ENCODE measurements at places on chromosomes 12 and 14. TPM values are rescaled to one million over a fixed set of nuclear protein-coding genes. Genes with fewer than 3 reads are reported as not detected.

The KRT85 gene
- not detected for total RNA-seq

The RFLNA gene
- 0.69 TPM for total RNA-seq

The AKAP3 gene
- 0.06 TPM for total RNA-seq

The PCNX1 gene
- total RNA-seq: 15.0 TPM

The PLEKHD1 gene
- 0.07 TPM for total RNA-seq

The CAPZA3 gene
- not detected for total RNA-seq

The TAS2R8 gene
- not detected for total RNA-seq

The TPPP2 gene
- total RNA-seq: not detected

The DEPDC4 gene
- 1.0 TPM for total RNA-seq

The SLC39A9 gene
- 57.5 TPM for total RNA-seq

The RND1 gene
- total RNA-seq: 8.9 TPM

The MAP3K9 gene
- total RNA-seq: 16.7 TPM

GRCh38 chr12:95909871-95910270 lies 32.5 kb downstream of the CCDC38 start:
- DNase-seq: no peak

GRCh38 chr14:29236401-29236800 lies 469.8 kb downstream of the FOXG1 start:
- DNase-seq: no peak

DNA sequence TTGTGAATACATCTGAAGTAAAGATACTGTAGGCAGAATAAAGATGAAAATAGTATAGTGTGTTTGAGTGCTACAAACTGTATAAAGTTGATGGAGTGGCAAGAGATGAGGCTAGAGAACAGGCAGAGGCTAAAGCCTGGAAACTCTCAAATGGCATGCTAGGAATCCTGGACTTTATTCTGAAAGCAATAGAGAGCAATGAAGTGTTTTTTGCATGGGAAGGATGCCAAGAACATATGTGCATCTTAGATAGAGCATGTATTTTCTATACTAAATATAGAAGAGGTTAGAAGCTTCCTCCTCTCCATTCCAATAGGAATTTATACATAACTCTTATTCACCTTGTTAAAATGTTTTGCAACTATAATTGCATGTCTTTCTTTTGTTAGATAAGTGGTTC lies 86.3 kb upstream of the TMTC2 start:
- no peak for DNase-seq

DNA sequence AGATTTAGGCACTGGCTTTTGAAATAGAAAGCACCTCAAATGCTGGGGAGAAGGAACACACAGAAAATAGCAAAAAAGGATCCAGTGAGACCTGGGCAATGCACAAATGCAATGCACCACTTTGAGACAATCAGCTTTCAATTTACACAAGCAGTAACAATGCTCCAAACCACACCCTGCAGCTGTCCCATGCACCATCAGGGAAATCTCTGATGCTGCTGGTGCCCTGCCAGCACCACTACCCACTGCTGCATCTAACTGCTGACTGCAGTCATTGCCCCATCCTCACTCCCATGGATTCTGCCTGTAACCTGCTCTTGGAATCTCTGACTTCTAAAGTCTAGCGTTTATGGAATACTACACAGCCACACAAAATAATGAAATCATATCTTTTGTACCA lies 21.0 kb upstream of the HMGA2 start:
- no peak for DNase-seq

- DNase-seq: no peak
Observed at GRCh38 chr12:10358969-10359368, 30.9 kb downstream of the KLRK1 start.

GRCh38 chr14:100067481-100067880 lies 2.3 kb downstream of the EVL start:
- DNase-seq: no peak

- DNase-seq: no peak
Observed at GRCh38 chr14:63345826-63346225, 27.1 kb upstream of the GPHB5 start.

DNA sequence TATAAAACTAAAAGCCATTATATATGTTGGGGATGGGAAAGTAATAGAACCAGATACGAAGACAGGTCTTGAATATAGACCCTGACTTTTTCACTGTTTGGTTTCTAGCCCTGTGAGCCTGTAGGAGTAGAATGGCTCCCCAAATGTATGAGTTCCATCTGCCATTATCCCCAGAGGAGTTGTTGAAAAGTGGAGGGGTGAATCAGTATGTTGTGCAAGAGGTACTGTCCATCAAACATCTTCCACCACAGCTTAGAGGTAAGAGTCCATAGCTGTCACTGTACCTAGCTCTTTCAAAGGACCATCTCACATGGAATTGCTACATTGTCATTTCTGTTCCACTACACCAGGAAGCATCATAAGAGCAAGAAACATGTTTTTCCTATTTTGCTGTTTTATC lies 1.1 kb downstream of the NCAPD2 start:
- no peak for DNase-seq

GRCh38 chr12:55227643-55228042 lies 6.8 kb downstream of the OR10A7 start:
- no peak for DNase-seq

- DNase-seq: no peak
Observed at GRCh38 chr14:36363704-36364103, 43.3 kb upstream of the MBIP start.

DNA sequence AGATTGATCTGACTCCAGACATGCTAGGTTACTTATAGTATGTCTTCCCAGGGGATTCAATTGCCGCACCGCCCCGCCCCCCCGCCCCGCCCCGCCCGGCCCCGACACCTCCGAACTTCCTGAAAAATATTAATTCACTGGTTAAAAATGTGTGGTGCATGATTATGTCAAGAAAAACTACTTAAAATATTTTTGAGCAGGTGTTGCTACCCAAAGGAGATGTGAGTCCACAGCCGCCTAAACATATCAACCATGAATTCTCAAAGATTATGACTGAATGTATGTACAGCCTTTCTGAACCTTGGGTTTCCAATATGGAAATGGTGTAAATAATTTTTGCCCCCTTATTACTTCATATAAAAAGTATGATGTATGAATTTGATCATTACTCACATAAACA lies 2.7 kb upstream of the RIMKLB start:
- no peak for DNase-seq

DNA sequence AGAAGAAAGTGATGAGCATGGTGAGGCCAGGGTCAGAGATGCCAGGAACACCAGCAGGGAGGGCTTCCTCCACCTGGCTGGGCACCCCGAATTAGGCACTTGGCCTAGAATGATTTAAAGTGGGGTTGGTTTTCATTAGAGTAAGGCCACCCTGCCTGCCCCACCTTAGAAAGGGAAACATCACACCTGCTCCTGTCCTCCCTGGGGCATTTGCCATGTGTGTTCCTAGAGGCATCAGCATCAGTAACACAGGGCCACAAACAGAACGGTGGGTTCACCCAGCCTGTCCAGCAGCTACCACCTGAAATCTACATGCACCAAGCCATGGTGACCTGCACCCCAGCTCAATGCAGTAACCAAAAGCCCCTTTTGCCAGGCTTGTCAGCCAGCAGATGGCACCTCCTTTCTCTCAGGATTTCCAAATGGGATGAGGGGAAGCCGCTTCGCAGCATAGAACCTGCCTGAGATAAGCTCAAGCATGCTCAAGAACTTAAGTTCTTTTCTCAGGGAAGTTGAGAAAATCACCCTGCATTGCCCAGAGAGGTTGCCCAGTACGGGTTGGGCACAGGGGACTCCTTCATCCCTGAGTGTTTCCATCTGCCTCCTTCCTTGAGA lies 338.8 kb downstream of the DPF3 start:
- no peak for DNase-seq

- DNase-seq: no peak
Observed at GRCh38 chr12:113065126-113066007, 8.8 kb downstream of the DTX1 start.

GRCh38 chr12:15535352-15535781 lies 213.1 kb downstream of the PTPRO start:
- no peak for DNase-seq

GRCh38 chr12:108890208-108890607 lies 10.3 kb downstream of the DAO start:
- no peak for DNase-seq

DNA sequence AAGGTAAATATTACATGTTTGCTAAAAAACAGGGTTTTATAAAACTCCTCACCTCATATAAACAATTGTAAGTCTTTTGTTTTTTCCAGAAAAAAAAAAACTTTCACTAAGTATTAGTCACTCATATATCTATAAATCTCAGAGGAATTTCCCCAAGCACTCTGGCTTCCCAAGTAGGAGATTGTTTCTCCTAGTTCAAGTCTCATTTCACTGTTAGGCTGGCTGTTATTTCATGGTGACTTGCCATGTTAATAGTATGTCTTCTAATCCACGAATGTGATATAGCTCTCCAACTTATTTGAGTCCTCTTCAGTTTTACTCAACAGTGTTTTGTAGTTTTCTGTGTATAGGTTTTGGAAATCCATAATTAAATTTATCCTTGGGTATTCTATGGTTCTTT lies 61.6 kb downstream of the CAPZA3 start:
- DNase-seq: no peak

- no peak for DNase-seq
Observed at GRCh38 chr12:11753150-11753499, 103.7 kb downstream of the ETV6 start.

DNA sequence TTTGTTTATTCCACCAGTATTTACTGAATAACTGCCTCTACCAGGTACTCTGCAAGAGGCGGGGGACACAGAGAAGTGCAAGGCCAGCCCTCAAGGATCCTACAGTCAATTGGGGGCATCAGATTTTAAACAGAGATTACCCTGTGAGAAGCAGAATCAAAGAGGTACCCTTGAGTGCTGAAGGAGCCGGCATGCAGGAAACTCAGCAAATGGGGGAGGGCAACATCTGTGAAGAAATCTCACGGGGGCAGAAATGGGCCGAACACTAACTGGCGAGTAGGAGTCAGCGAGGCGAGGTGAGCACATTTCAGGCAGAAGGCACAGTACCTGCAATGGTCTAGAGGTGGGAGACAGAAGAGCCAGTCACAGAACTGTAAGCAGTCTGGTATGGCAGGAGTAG lies 9.0 kb downstream of the GALNT6 start:
- no peak for DNase-seq

- no peak for DNase-seq
Observed at GRCh38 chr14:68306265-68306933, 486.5 kb downstream of the ZFP36L1 start.

DNA sequence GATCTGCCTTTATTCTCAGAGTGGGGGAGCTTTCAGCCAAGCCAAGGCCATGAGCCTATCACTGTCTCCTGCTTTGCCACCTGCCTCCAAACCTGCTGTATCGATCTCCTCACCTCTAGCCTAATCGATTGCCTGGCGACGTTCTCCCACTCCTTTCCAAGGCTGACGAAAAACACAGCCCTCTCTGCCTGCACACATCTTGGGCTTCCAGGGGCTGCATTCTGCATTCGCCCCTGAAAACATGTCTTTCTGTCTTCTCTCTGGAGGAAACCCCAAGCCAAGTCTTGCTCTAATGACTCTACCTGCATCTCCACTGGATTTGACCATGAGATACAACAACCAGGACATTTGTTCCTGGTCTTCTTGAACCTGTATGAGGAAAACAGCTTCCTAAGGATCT lies 540.7 kb downstream of the BCL11B start:
- no peak for DNase-seq

DNA sequence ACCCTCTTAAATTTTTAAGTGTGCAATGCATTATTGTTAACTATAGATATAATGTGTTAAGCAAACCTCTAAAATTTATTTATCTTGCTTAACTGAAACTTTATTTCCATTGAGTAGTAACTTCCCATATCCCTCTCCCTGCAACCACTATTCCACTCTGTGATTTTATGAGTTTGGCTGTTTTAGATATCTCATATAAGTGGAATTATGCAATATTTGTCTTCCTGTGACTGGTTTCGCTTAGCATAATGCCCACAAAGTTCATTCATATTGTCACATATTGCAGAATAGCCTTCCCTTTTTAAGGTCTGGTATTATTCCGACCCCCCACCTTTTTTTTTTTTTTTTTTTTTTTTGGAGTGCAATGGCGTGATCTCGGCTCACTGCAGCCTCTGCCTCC lies 247.6 kb downstream of the EMP1 start:
- no peak for DNase-seq

- no peak for DNase-seq
Observed at GRCh38 chr14:102909911-102910310, 12.6 kb upstream of the AMN start.

DNA sequence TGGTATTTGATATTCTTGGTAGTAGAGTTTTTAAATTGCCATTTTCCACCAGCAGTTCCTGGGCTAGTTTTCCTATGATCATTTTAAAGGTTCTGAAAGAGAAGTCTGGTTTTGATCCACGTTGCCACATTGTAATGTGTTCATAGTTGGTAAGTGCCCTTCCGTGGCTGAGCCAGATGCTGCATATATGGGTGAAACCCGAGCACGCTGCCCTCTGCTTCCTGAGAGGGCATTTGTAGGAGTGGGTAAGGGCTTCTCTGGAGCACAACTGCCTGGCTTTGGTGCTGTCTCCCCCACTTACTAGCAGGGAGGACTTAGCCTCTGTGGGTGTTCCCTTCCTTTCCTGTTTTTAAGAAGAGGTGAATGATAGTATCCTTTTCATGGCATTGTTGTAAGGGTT lies 7.1 kb downstream of the SNRNP35 start:
- DNase-seq: no peak

GRCh38 chr14:75833326-75834020 lies 148.3 kb downstream of the TGFB3 start:
- DNase-seq: no peak

- DNase-seq: peak; percentile 91
Observed at GRCh38 chr12:46627686-46628085, 198.1 kb downstream of the SLC38A4 start.

DNA sequence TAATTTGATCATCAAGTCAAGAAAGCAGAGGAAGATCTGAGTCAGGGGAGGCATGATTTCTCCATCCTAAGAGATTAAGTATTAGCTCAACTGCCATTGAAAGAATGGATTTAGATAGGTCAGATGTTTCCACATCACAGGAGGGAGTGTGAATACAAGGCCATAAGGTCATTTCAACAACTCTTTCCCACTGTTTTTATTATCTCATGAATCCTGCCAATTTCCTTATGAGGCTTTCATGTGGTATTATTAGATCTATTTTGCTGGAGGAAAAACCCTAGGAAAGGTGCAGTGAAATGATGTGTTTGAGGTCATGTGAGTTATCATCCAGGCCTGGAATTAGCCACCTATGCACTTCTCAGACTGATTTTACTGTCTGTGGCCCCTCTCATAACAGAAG lies 269.0 kb downstream of the NOVA1 start:
- peak; percentile 85 for DNase-seq

GRCh38 chr14:54805070-54805444 lies 97.6 kb downstream of the GCH1 start:
- DNase-seq: no peak

- DNase-seq: peak; percentile 25
Observed at GRCh38 chr12:25553098-25553497, at the start of gene LMNTD1. Gene LMNTD1 (minus strand): TSS chr12:25553283. CDS start chr12:25552959, 324 bp downstream.

DNA sequence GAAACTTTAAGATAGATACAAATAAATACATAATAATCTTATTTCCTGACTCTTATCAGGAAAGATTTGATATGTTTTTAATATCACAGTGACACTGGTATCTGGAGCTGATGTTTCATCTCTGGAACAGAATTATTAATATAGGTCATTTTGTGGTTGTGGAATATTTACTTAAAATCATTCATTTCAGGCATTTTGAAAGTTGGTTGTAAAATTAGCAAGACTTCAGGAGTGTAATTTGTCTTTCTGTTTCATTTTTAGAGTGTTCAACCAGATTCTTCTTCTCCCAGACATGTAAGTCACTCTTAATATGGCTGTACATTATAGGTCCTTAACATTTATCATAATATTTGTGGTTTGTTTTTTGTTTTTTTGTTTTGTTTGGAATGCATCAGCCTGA lies 115.7 kb downstream of the PCNX1 start:
- DNase-seq: no peak

GRCh38 chr14:64388533-64389285 lies 556 bp downstream of the MTHFD1 start:
- no peak for DNase-seq
